ENCODE measurements at places on chromosomes 2 and 18.
A peak's percentile ranks its signal among the peaks of the same experiment; 100 is the strongest.

DNA sequence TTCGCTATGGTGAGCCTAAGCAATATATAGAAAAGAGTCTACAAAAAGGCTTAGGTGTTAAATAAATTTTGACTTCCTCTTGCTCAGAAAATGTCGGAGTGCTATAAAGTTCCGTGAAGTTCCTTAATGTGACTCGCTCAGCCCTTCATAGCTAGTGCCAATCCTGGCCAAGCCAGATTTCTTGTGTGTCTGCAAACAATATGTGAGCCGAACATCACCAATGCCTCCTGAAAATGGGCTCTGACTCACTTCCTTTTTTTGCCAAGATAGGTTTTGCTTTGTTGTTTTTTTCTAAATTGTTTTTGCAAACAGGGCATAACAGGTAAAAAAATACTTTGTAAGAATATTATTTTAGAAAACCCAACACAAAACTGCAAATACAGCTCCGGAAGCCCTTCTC lies 26.1 kb downstream of the CDC42EP3 start:
- peak; percentile 14 for DNase-seq

DNA sequence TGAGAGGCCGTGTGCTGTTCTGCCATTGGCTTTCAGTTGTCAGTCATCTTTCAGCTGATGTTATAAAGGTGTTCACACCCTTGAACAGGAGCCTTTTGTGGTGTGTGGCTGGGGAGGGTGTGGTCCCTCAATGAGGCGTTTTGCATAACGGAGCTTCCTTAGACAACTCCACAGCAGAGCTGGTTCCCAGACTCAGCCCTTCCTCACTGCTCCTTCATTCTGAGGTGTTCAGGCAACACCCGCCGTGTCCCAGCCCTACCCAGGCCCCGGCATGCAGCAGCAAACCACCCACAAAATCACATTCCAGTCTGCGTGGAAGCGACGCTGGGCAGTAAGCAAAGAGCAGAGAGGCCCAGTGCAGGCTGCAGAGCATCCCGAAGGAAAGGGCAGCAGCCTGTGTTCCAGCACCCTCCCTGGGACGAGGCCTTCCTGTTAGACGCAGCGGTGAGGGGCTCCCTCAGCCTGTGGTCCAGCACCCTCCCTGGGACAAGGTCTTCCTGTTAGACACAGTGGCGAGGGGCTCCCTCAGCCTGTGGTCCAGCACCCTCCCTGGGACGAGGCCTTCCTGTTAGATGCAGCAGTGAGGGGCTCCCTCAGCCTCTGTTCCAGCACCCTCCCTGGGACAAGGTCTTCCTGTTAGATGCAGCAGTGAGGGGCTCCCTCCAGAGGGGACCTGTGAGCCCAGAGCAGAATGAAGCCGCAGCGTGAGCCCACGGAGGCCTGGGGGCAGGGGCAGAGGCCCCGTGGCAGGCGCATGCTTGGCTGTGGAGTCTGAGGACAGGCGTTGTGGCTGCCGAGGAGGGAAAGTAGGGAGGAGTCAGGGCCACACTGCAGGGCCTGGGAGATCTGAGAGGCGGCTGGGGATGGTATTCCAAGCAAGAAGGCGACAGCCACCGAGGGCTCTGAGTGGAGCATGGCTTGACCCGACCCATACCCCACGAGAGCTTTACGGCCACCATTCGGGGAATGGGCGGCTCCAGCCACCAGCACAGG lies 201.8 kb upstream of the HDAC4 start:
- DNase-seq, result no peak

DNA sequence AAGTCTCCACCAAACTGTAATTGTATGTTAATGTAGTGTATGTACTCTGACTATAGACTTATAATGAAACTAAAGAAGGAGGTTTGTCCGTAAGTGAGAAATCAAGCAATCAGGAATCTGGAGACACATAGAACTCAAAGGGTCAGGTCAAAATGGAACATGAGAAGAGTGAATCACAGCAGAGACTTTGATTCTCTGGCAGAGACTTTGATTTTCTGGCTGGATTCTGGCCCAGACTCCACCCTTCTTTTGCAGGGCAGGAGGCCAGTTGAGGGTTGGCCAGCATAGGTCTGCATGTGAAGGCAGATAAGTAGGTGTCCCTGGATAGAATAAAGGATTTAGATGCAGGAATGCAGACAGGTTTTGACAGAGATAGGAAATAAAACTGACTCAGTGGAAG lies 11.0 kb upstream of the NCKAP5 start:
- no peak for DNase-seq

DNA sequence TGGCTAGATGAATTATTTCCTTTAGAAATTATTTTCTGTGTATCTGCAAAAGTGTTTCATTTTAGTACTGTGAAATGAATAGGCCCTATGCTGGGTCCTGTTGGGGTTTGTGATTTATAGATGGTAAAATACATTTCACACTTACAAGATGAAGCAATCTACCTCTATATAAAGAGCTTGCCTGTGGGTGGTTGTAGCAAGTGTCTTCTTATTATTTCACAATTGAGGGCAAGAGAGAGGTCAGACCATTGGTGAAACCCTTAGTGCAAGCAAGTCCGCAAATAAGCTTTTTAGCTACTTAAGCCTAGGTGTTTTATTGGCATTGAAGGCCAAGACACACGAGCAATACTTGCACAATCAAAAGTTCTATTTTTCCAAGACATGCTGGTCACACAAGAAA lies 153.1 kb downstream of the FMNL2 start:
- DNase-seq, result no peak

- no peak for DNase-seq
These were observed 334.3 kb downstream of the FIGN start for GRCh38 chr2:163401481-163401880.

GRCh38 chr2:222479859-222480258 lies 55.5 kb downstream of the SGPP2 start:
- no peak for DNase-seq
